ENCODE measurements at places on chromosomes 11 and 22.
A peak's percentile ranks its signal among the peaks of the same experiment; 100 is the strongest.

DNA sequence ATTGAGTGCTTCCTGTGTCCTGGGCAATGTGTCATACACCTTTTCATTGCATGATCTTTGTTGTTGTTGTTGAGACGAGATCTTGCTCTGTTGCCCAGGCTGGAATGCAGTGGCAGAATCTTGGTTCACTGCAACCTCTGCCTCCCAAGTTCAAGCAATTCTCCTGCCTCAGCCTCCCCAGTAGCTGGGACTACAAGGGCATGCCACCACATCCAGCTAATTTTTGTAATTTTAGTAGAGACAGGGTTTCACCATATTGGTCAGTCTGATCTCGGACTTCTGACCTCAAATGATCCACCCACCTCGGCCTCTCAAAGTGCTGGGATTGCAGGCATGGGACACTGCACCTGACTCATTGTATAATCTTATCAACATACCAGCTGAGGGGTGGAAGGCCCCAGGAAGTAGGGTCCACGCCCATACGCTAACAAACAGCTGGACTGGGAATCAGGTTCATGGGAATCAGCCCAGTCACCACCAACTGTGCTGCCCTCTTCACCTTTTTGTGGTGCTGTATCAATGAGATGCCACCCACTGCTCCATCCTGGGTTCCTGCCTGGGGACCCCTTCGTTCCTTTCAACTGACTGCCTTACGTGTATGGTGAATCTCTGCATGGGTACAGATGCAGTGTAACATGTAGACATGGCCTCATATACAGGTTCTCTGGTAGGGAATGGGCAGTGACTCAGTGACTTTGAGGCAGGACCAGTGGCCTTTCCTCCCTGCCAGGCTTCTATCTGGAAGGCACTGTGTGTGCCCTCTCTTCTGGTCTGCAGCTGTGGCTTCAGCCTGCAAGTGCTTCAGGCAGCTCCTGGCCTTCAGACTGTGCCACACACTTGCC lies 32.5 kb upstream of the YWHAH start:
- no peak for DNase-seq

DNA sequence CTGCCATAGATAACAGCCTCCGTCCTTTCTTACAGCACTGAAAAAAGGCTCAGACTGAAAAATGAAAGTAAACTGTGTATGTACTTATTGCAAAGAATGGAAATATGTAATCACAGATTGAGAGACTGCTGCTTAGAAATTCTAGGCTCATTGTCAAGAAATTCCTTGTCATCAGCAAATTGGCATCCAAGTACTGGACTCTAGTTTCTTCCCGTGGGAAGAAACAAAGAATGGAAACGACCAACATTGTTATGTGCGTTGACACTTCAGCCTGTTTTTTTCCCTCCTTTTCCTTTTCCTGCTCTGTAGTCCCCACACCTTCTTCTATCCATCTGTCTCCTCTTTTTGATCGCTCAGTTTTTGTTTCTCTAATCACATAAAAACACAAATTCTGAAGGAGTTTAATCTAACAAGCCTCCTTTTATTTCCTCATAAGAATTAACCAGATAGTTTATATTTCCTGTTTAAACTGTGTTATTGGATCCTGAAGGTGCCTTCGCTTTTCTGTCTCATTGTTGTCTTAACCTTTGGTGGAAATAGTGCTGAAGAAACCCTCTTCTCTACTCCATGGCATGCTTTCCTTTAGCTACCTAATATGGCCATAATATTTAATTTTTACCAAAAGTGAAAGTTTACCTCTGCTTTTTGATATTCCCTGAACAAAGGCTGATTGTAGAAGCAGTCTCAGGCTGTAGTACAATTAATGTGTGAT lies 20.0 kb upstream of the CASP12 start:
- peak; percentile 39 for DNase-seq

- no peak for DNase-seq
These were observed 146.0 kb upstream of the SEZ6L start for GRCh38 chr22:26023104-26023775.

DNA sequence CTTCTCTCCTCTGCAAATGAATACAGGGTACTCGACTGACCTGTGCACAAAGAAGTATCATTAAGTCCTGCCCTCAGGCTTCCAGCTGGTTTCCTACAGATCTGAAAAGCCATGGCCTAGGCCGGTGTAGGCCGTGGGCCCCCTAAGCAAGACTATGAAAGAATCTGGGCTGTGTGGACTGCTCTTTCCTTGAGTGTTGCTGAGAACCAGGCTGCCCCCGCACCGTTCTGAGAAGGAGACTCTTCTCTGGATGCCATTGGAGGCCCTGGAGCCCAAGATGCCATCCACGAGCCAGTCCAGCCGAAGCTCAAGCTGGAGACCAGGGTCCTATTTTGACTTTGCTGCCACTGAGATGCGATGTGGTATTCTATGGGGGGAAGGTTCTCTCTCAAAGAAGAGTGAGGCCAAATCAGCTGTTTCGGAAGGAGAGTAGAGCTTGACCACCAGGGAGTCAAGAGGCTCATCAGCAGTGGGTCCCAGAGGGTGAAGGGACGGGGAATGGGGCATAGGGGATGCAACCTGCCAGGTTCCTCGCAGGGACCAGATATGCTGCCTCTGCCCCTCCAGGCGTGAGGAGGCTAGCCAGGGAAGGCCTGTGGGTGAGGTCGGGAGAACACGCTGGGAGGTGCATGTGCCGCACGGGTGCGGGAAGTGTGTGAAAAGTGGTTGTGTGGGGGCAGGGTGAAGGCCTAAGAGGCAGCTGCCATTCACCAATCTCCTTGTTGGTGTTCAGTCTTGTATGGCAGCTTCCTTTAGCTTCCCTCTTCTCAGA lies 96.4 kb upstream of the B3GAT1 start:
- DNase-seq, result no peak

DNA sequence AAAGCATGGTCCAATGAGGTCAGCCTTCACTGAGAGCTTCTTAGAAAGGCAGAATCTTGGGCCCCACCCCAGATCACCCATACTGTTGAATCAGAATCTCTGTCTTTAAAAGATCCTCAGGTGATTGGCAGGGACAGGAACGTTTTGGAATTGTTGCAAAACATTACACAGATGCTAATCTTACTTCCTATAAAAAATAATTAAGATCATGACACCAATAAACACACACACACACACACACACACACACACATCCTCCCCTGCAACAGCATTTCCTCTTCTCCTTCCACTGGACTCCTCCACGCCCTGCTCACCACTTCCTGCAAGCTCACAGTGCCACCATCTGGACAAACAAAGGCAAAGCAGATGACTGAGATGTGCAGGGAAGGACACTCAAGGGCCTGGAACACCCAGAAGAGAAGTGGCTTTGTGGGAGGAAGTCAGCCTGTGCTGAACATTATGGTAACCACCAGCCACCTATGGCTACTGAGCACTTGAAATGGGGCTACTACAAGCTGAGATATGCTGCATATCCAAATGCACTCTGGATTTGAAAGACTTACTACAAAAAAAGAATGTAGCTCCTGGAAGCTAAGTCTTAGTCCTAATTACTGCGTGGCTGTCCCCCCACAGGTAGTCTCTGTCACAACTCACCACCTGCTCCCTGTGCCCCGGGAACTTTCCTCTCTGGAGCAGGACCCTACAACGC lies 65.6 kb downstream of the BTG4 start:
- peak; percentile 94 for DNase-seq

DNA sequence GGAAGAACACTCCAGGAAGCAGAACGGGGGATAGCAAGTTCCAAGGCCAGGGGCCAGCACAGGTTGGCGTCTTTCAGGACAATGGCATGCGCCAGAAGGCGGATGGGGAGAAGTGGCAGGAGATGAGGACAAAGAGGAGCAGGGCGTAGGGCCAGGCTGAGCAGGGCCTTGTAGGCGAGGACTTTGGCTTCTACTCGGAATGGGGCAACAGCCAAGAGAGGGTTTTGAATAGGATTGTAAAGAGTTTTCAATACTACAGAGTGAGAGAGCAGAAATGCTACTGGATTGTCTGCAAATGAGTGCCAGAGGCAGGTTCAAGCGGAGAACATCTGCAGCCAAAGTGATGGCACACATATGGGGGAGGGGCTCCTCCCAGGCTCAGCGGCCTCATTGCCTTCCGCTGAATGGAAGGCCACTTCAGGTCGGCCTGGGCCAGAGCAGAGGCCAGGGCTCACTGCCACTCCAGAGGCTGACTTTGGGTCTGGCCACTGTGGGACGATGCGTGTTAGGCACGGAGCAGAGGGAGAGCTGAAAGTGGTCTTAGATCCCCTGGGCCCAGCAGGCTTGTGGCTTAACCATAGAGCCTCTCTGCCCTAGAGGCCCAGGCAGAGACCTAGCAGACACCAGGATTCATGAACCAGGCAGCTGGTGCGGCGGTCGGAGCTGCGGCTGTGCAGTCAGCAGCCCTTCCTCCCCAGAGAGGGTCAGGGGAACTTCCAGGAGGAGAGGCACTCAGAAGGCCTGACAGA lies 118.2 kb downstream of the DSCAML1 start:
- DNase-seq, result no peak
